Tibial nerve (tissue), 4 donors: ENCODE measurements at places on chromosomes 11 and 22. TPM values are rescaled to one million over a fixed set of nuclear protein-coding genes. Genes with fewer than 3 reads are reported as not detected.
A peak's percentile ranks its signal among the peaks of the same experiment; 100 is the strongest.

DNA sequence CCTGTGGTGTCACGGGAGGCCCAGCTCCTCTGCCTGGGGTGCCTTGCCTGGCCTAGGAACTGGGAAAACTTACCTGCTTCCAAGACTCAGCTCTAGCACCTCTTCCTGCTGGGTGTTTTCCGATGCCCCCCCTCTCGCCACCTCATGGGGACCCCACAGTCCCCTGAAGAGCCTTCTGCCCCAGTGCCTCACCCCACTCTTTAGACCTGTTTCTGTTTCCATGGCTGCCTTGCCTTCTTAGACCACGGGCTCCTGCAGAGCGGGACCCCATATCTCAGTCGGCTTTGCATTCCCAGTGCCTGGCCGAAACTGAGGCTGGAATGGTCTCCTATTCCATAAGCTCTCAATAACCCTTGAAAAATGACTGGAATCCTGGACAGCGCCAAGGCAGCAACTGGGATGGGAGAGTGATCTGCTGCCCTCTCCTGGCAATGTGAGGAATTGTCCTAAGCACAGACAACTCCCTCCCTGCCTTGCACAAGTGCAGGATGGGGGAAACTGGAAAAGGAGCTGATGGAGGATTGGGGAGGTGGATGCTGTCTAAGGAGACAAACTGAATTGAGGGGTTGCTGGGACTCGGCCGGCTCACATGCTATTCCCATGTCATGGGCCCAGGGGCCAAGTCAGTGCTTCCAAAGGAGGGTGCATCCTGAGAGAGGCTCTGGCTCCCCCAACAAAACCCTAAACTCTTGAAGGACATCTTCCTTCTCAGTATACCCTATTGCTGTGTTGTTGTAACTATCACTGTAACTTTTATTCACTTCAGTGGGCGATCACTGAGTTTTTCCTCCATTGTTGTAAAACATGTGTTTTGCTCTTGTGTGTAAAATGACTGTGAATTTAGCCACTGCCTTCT lies 26.6 kb upstream of the IL17RA start:
- DNase-seq: peak; percentile 55
- H3K4me1 ChIP-seq: no peaks in the 10 kb centered on the region
- no peak overlapping the region for H3K27ac ChIP-seq
- H3K4me3 ChIP-seq: no peak overlapping the region

DNA sequence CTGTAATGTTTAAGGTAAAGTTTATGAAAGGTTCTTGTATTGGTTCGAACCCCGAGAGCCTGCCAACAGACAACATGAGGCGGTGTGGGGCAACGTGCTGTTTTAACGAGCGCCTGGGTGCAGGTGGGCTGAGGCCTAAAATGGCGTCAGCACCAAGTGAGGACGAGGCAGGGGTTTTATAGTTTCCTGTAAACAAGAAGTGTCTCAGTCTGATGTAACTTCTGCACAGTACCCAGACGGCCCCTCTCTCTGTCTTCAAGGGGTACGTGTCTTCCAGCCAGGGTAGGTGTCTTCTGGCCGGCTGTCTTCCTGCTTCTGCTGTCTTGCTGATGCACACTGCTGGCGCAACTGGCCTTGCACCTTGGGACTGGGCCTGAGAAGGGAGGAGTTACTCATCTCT lies 2.7 kb downstream of the PPFIBP2 start:
- H3K27me3 ChIP-seq: no peaks in the 10 kb centered on the region
- DNase-seq: no peak
- H3K4me3 ChIP-seq: no peak overlapping the region
- peaks cover 30% of the 10 kb centered on the region for H3K4me1 ChIP-seq
- no peaks in the 10 kb centered on the region for H3K36me3 ChIP-seq
- H3K27ac ChIP-seq: no peak overlapping the region

- no peaks in the 10 kb centered on the region for H3K4me1 ChIP-seq
- DNase-seq: no peak
- H3K27ac ChIP-seq: no peak overlapping the region
- no peaks in the 10 kb centered on the region for H3K36me3 ChIP-seq
- H3K27me3 ChIP-seq: no peaks in the 10 kb centered on the region
These were observed 79.0 kb downstream of the ATXN10 start for GRCh38 chr22:45750626-45751025.

GRCh38 chr11:36475192-36475591 lies 34.9 kb downstream of the TRAF6 start:
- H3K36me3 ChIP-seq: peaks cover 5% of the 10 kb centered on the region
- DNase-seq: no peak
- no peaks in the 10 kb centered on the region for H3K4me1 ChIP-seq
- no peak overlapping the region for H3K4me3 ChIP-seq

GRCh38 chr11:93123351-93123898 lies 74.4 kb downstream of the SLC36A4 start:
- H3K27me3 ChIP-seq: no peaks in the 10 kb centered on the region
- H3K4me1 ChIP-seq: no peaks in the 10 kb centered on the region
- DNase-seq: no peak
- H3K4me3 ChIP-seq: no peak overlapping the region
- H3K27ac ChIP-seq: no peak overlapping the region
- H3K36me3 ChIP-seq: no peaks in the 10 kb centered on the region

DNA sequence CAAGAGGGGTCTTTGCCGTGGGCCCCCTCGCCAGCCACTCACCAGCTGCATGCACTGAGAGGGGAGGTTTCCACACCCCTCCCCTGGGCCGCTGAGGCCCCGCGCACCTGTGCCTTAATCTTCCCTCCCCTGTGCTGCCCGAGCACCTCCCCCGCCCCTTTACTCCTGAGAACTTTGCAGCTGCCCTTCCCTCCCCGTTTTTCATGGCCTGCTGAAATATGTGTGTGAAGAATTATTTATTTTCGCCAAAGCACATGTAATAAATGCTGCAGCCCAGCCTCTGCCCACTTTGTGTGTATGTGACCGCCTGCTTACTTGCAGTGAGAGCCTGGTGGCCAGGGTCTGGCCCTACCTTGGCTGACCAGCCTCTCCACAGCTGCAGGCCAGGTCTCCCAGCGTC lies 2.8 kb upstream of the CRACR2B start:
- H3K4me1 ChIP-seq: peaks cover 53% of the 10 kb centered on the region
- no peak for DNase-seq
- H3K4me3 ChIP-seq: no peak overlapping the region
- H3K36me3 ChIP-seq: peaks cover 46% of the 10 kb centered on the region

GRCh38 chr11:42363701-42364100 lies 904.2 kb upstream of the LRRC4C start:
- no peaks in the 10 kb centered on the region for H3K36me3 ChIP-seq
- no peaks in the 10 kb centered on the region for H3K27me3 ChIP-seq
- DNase-seq: no peak
- no peak overlapping the region for H3K4me3 ChIP-seq
- no peak overlapping the region for H3K27ac ChIP-seq

- H3K36me3 ChIP-seq: no peaks in the 10 kb centered on the region
- no peak overlapping the region for H3K27ac ChIP-seq
- no peak overlapping the region for H3K4me3 ChIP-seq
- H3K27me3 ChIP-seq: no peaks in the 10 kb centered on the region
- no peak for DNase-seq
These were observed 10.7 kb downstream of the DSCAML1 start for GRCh38 chr11:117786135-117786870.

- H3K27me3 ChIP-seq: no peaks in the 10 kb centered on the region
- H3K4me1 ChIP-seq: no peaks in the 10 kb centered on the region
- H3K4me3 ChIP-seq: no peak overlapping the region
- H3K27ac ChIP-seq: no peak overlapping the region
- no peak for DNase-seq
- H3K36me3 ChIP-seq: no peaks in the 10 kb centered on the region
These were observed 199.2 kb upstream of the POU2AF2 start for GRCh38 chr11:111046291-111046690.

GRCh38 chr11:23688835-23689234 lies 808.0 kb upstream of the LUZP2 start:
- H3K27ac ChIP-seq: no peak overlapping the region
- H3K36me3 ChIP-seq: no peaks in the 10 kb centered on the region
- no peaks in the 10 kb centered on the region for H3K27me3 ChIP-seq
- no peak for DNase-seq

DNA sequence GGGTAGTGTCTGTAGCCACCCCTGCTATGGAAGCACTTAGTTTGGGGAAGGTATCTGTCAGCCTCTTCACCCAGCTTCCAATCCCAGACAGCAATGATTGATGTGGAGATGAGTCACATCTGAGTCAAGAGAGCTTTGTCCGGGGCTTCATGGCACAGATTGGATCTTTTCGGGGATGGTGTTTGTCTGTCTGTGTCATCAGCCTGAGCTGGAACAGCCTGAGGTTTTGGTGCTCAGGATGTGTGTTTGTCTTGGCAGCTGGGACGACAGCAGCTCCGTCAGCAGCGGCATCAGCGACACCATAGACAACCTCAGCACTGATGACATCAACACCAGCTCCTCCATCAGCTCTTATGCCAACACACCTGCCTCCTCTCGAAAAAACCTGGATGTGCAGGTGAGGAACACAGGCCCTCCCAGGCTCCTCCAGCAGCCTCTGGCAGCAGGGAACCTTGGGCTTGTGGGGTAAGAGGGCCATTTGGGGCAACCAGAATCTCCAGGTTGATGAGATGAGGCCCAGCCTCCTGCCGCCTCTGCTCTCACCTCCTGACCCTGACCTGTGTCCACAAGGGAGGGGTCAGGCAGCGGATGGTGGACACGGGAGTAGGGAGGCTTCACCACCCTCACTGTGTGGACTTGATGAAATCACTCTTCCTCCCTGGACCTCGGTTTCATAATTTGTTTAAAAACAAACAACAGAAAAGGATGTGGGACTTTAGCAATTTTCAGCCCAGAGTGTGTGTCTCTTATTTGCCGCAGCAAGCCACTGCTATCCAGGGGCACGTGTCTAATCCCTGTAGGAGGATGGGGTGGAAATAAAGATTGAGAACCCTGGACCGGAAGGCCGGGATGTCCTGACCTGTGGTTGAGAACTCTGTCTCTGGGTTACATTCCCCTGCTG lies 124.3 kb downstream of the DBX1 start:
- no peak overlapping the region for H3K4me3 ChIP-seq
- peak; percentile 50 for DNase-seq
- H3K4me1 ChIP-seq: peaks cover 25% of the 10 kb centered on the region
- peaks cover 40% of the 10 kb centered on the region for H3K36me3 ChIP-seq

DNA sequence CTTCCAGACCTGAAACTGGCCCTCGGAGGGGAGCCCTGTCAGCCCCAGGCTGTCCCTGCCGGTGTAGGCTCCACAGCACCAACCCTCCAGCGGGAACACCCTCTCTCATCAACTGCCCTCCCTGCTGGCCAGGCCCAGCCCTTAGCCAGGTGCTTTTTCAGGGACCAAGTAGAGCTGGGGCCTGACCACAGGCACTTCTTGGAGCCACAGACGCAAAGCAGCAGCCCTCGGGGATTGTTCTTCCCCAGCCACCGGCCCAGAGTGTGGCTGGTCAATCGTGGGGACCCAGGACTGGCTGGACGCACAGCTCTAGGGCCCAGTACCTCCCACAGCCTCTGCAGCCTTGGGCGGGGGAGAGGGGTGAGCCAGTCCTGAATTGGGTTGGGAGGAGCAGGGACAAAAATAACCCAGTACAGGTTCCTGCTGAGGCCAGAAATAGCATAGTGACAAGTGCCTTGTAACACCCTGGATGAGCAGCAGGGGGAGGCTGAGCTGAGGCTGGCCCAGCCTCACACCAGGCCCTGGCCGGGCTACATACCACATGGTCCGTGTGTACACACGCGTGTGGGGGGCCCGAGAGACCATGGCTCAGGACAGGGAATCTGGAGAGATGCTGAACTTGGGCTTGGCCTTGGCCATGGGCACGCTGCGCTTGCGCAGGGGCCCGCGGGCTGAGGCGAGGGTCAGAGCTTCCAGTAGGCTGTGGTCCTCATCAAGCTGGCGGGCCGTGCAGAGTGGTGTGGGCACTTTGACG lies 2.0 kb downstream of the KCNJ11 start:
- no peak overlapping the region for H3K4me3 ChIP-seq
- H3K4me1 ChIP-seq: peaks cover 14% of the 10 kb centered on the region
- no peaks in the 10 kb centered on the region for H3K36me3 ChIP-seq
- no peak for DNase-seq
- no peak overlapping the region for H3K27ac ChIP-seq

GRCh38 chr11:82818409-82819043 lies 81.7 kb downstream of the PRCP start:
- no peaks in the 10 kb centered on the region for H3K36me3 ChIP-seq
- DNase-seq: no peak
- peaks cover 10% of the 10 kb centered on the region for H3K4me1 ChIP-seq
- no peaks in the 10 kb centered on the region for H3K27me3 ChIP-seq
- no peak overlapping the region for H3K4me3 ChIP-seq

GRCh38 chr11:5736396-5736795 lies at the start of gene OR56B1:
TSS of gene OR56B1 (plus strand) at chr11:5736448. CDS start at chr11:5736517, 69 bp downstream.
- no peak for DNase-seq
- no peaks in the 10 kb centered on the region for H3K36me3 ChIP-seq

DNA sequence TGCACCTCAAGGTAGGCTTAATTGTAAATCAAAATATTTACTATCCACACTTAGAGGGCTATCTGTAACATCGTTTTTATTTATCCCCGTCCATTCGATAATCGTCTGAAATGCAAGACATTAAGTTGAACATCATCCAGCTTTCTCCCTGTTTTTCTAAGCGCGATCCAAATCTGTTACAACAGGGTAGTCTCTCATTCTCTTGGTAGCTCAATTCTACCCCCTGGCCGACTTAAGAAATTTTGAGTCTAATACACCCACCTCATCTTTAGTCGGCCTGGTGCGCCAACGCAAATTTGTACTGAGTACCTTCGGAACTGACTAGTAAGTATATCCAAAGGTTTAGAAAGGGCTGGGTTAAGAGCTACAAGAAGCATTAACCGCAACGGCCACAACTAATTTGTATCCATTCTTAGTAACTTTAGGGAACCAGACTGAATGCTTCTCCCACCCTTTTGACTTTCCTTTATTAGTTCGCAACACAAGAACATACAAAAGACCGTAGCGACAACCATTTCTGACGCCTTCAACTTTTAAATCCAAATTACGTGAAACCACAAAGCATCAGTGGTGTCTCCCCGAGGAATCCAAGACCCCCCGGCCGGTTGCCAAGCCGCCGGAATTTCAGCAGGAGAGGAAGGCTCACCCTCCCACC lies 1.0 kb upstream of the ZNF143 start:
- H3K27ac ChIP-seq: peak overlapping the region; percentile 100
- no peaks in the 10 kb centered on the region for H3K4me1 ChIP-seq
- no peaks in the 10 kb centered on the region for H3K36me3 ChIP-seq
- H3K27me3 ChIP-seq: no peaks in the 10 kb centered on the region
- H3K4me3 ChIP-seq: peak overlapping the region; percentile 88

The CNGA4 gene
- not detected for total RNA-seq

The SAA4 gene
- total RNA-seq: not detected

The USP2 gene
- total RNA-seq: 2.1 TPM
